ENCODE measurements at places on chromosomes 3 and 15.

GRCh38 chr15:87753539-87753938 is 503.0 kb downstream of the NTRK3 start:
- H3K4me1 ChIP-seq, result no peaks in the 10 kb centered on the region
- peak; percentile 15 for DNase-seq
- H3K27me3 ChIP-seq, result no peaks in the 10 kb centered on the region

- no peaks in the 10 kb centered on the region for H3K27me3 ChIP-seq
- H3K36me3 ChIP-seq, result no peaks in the 10 kb centered on the region
- H3K27ac ChIP-seq, result no peak overlapping the region
- DNase-seq, result no peak
These were observed 169.0 kb upstream of the SLC24A5 start for GRCh38 chr15:47951781-47952180.

GRCh38 chr3:124258057-124258500 is 266.2 kb upstream of the ROPN1 start:
- H3K4me3 ChIP-seq, result no peak overlapping the region
- DNase-seq, result no peak
- peaks cover 38% of the 10 kb centered on the region for H3K4me1 ChIP-seq
- H3K36me3 ChIP-seq, result no peaks in the 10 kb centered on the region
- H3K27ac ChIP-seq, result peak overlapping the region; percentile 0
- no peaks in the 10 kb centered on the region for H3K27me3 ChIP-seq

- no peak overlapping the region for H3K4me3 ChIP-seq
- no peaks in the 10 kb centered on the region for H3K27me3 ChIP-seq
- DNase-seq, result no peak
These were observed 48.7 kb upstream of the RYK start for GRCh38 chr3:134299185-134299887.

- no peaks in the 10 kb centered on the region for H3K27me3 ChIP-seq
- no peak overlapping the region for H3K4me3 ChIP-seq
- H3K4me1 ChIP-seq, result no peaks in the 10 kb centered on the region
- DNase-seq, result no peak
These were observed 251.2 kb upstream of the CTDSPL start for GRCh38 chr3:37610529-37610928.

DNA sequence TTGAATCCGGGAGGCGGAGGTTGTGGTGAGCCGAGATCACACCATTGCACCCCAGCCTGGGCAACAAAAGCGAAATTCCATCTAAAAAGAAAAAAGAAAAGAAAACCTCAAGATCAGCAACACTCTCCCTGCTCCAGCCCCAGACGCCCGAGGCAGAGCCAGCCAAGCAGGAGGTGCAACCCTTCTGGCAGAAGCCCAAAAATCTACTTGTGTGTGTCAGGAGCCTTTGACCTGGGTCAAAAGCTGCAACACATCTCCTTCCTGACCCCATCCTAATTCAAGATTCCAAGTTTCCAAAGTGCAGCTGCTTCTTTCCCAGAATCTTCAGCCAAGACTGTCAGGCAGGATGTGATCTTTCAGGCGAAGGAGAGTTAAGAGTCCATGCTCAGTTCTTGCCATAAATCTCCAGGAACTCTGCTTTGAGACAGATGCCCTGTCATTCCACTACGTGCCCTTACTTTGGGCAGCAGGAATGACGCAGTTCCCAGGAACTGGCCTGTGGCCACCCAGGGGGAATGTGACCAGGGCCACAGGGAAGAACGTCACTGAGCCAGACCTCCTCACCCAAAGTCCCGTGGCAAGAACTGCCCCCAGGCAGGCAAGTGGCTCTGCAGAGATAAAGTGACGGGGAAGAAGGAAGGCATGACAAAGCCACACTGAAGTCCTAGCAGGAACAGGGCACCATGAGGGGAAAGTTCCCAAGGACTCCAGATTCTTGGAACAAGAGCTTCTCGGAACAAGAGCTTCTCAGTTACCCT is 39.4 kb downstream of the SH3BP5 start:
- no peak overlapping the region for H3K4me3 ChIP-seq
- H3K27me3 ChIP-seq, result no peaks in the 10 kb centered on the region
- peak overlapping the region; percentile 16 for H3K27ac ChIP-seq

DNA sequence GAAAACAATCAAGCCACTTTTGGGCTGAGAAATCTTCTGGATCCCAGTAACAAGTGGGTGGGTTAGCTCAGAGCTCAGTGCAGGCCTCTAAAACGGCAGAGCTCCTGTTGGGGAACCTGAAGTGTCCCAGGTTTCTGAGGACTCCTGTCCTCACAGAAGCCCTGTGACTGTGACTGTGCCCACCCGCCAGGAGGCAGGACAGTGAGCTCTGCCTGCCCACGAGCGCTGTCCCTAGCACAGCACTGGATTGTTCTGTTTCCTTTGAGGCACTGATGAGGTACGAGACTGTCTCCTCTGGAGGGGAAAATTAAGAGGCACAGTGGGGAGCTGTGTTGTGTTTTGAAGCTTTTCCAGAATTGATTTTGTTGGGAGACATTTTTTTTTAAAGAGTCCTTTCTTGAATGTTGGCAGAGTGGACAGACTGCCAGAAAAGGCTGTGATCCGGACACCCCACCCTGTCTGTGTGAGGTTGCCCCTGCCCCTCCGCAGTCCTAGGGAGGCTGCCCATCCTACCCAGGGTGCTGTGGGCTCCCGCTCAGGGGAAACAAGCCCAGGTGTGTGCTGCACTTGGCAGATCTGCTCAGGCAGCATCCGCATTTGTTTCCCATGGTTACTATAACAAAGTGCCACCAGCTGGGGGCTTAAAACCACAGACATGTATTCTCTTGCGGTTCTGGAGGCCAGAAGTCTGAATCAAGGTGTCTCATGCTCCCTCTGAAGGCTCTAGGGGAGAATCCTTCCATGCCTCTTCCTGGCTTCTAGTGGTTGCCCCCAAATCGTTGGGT is 66.6 kb upstream of the LARS2 start:
- no peak overlapping the region for H3K4me3 ChIP-seq
- peaks cover 46% of the 10 kb centered on the region for H3K4me1 ChIP-seq
- H3K36me3 ChIP-seq, result no peaks in the 10 kb centered on the region
- DNase-seq, result no peak

DNA sequence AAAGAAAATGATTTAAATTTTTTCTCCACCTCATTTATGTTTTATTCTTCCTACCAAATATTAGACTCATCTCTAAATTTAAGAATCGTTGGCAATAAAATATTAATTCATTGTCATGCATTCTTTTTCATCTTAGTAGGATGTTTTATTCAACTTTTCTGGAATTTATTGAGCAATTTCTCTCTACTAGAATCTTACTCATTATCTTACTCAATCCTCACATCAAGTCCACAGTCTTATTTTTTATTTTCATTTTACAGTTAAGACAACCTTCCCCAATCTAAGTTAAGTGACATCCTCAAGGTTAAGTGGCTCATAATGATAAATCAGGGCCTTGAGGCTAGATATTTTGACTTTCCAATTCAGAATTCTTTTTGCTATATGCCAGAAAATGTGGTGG is 15.9 kb upstream of the ALDH1A2 start:
- H3K27me3 ChIP-seq, result no peaks in the 10 kb centered on the region
- H3K4me3 ChIP-seq, result no peak overlapping the region
- no peaks in the 10 kb centered on the region for H3K36me3 ChIP-seq
- no peak overlapping the region for H3K27ac ChIP-seq
- peaks cover 21% of the 10 kb centered on the region for H3K4me1 ChIP-seq

- no peak overlapping the region for H3K4me3 ChIP-seq
- no peak overlapping the region for H3K27ac ChIP-seq
- H3K4me1 ChIP-seq, result no peaks in the 10 kb centered on the region
- peaks cover 52% of the 10 kb centered on the region for H3K36me3 ChIP-seq
- H3K27me3 ChIP-seq, result peaks cover 9% of the 10 kb centered on the region
- DNase-seq, result no peak
These were observed 64.3 kb downstream of the CHL1 start for GRCh38 chr3:260898-261297.

DNA sequence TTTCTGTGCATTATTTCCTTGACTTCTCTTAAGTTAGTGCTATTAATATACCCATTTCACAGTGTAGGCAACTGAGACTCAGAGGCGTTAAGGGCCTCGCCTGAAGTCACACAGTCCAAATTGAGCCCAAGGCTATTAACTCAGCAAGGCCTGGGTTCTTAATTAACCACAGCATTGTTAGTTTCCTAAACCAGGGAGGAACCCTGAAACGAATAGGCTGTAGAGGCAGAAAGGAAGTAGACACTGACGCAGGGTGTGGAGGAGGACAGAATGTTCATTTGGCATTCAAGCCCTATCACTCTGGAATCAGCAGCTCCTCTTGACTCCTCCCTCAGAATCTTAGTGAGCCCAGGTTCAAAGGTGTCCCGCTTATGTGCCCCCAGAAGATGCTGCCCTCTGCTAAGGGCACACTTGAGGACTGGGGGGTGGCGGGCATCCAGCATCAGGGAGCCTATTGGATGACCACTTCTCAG is 13.9 kb downstream of the ARHGEF3 start:
- H3K4me3 ChIP-seq, result no peak overlapping the region
- peaks cover 14% of the 10 kb centered on the region for H3K4me1 ChIP-seq
- H3K36me3 ChIP-seq, result no peaks in the 10 kb centered on the region

DNA sequence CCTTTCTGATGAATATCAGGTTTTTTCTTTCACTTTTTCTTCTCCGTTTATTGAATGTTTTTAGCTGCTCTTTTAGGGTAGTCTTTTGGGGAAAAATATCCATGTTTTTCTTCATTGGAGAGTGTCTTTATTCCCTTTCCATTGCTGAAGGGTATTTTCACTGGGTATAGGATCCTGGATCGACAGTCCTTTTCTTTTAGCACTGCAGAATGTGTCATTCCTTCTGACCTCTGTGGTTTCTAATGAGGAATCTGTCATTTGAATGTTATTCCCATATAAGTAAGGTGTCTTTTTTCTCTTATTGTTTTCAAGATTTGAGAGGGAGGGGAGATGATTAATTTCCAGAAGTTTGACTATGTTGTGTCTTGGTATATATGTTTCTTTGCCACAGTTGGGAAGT is 96.8 kb downstream of the BBX start:
- H3K27me3 ChIP-seq, result no peaks in the 10 kb centered on the region
- no peak for DNase-seq
- H3K36me3 ChIP-seq, result no peaks in the 10 kb centered on the region
- H3K4me1 ChIP-seq, result peaks cover 54% of the 10 kb centered on the region
- H3K27ac ChIP-seq, result no peak overlapping the region

GRCh38 chr3:146156666-146157314 is 4.2 kb downstream of the PLOD2 start:
- peaks cover 2% of the 10 kb centered on the region for H3K36me3 ChIP-seq
- peak overlapping the region; percentile 84 for H3K27ac ChIP-seq
- peaks cover 2% of the 10 kb centered on the region for H3K27me3 ChIP-seq
- peaks cover 65% of the 10 kb centered on the region for H3K4me1 ChIP-seq
- no peak for DNase-seq

DNA sequence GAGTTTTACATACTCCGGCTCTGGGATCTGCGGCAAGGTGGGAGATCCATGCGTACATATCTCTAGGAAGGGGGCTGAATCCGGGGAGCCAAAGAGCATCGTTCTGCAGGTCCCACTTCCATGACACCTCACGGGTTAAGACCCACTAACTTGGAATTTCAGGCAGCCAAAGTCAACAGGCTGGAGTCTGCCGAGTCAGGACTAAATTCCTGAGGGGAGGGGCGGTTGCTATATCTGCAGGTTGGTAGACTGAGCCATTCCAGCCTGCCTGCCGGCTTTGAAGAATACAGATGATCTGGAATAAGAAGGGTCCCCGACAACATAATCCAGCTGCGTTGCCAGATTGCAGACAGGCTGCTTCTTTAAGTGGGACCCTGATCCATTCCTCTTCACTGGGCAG is 65.4 kb upstream of the PEX5L start:
- H3K4me1 ChIP-seq, result peaks cover 16% of the 10 kb centered on the region
- no peak overlapping the region for H3K4me3 ChIP-seq
- no peaks in the 10 kb centered on the region for H3K36me3 ChIP-seq

GRCh38 chr3:168157903-168158302 is 62.2 kb upstream of the GOLIM4 start:
- H3K27ac ChIP-seq, result no peak overlapping the region
- no peak for DNase-seq
- H3K4me3 ChIP-seq, result no peak overlapping the region
- peaks cover 10% of the 10 kb centered on the region for H3K4me1 ChIP-seq
- no peaks in the 10 kb centered on the region for H3K27me3 ChIP-seq
- peaks cover 18% of the 10 kb centered on the region for H3K36me3 ChIP-seq

GRCh38 chr15:90294601-90295269 is 29.3 kb downstream of the NGRN start:
- peaks cover 24% of the 10 kb centered on the region for H3K4me1 ChIP-seq
- H3K36me3 ChIP-seq, result no peaks in the 10 kb centered on the region
- peak; percentile 33 for DNase-seq
- H3K4me3 ChIP-seq, result no peak overlapping the region
- H3K27me3 ChIP-seq, result no peaks in the 10 kb centered on the region

GRCh38 chr3:136671921-136672320 is 80.3 kb downstream of the STAG1 start:
- no peaks in the 10 kb centered on the region for H3K27me3 ChIP-seq
- H3K4me3 ChIP-seq, result no peak overlapping the region
- no peak for DNase-seq
- no peaks in the 10 kb centered on the region for H3K4me1 ChIP-seq
- no peaks in the 10 kb centered on the region for H3K36me3 ChIP-seq
- H3K27ac ChIP-seq, result no peak overlapping the region

GRCh38 chr3:175041369-175041768 is 182.2 kb downstream of the NAALADL2 start:
- H3K4me1 ChIP-seq, result no peaks in the 10 kb centered on the region
- H3K27me3 ChIP-seq, result no peaks in the 10 kb centered on the region
- H3K4me3 ChIP-seq, result no peak overlapping the region
- H3K27ac ChIP-seq, result no peak overlapping the region
- DNase-seq, result no peak

DNA sequence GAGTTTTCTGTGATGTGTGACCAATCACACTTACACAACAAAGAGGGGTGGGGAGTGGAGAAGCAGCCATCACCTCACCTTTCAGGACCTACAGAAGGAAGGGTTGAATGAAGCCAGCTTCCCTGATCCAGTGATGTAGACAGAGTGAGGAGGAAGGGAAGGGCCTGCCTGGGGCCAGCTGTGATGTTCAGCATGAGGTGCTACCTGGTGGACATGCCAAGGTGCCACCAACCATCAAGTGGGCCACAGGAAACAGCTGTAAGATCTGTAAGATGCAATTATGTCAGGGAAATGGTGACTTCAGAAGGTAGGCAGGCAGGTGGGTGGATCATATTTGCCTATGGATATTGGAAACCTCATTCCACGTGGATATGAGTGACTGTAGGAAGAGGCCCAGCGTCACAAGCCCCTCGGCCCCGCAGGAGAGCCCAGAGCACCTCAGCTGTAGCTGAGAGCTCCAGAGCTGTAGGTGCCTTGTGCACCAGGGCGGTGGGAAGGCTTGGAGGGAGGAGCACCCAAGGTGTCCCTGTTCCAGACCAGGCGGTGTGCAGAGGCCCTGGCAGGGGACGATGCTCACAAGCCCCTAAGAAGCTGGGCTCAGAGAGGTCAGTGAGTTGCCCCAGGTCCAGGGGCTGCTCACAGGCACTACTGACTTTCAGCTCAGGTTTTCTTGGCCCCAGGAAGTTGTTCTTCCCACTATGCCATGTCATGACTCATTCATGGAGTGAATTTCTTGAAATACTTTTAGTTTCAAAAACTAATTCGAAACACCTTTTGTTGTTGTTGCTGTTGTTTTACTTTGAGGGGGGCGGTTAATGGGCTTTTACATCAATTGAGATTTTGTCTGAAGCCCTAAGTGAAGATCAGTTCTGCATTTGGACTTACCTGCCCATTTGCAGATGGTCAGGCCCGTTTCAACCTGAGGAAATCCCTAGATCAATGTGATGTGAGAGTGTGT is 94.2 kb upstream of the ALDH1A3 start:
- H3K27ac ChIP-seq, result no peak overlapping the region
- H3K4me3 ChIP-seq, result no peak overlapping the region
- DNase-seq, result peak; percentile 3
- H3K27me3 ChIP-seq, result no peaks in the 10 kb centered on the region
